Stimulated activated CD8-positive, alpha-beta memory T cell treated with anti-CD3 and anti-CD28 coated beads, Interleukin-7, amount 100 ng/mL, for 24 hours (primary cell): ENCODE measurements at places on chromosomes 12 and 14.

GRCh38 chr14:40955131-40955505, 651.6 kb upstream of the LRFN5 start:
- no peak for DNase-seq

GRCh38 chr12:54592316-54592715, 3.9 kb upstream of the PPP1R1A start:
- no peak for DNase-seq

DNA sequence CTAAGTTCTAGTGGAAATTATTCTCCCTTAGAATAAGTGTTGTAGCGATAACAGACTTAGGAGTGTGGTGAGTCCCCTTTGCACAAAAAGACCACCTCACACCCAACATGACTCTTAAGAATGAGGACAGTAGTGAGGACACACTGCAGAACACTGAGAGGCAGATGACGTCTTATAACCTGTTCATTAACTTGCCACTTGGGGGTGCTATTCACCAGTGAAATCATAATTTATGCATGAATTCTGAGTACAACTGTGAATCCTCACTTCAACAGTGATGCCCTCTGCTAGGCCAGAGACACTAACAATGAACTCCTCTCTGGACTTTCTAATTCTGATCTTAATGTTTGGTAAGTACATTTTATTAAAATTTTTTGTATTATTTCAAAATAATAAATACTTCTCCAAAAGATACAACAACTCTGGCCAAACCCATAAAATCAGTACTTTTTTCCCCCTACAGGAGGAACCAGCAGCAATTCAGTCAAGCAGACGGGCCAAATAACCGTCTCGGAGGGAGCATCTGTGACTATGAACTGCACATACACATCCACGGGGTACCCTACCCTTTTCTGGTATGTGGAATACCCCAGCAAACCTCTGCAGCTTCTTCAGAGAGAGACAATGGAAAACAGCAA, 274.7 kb downstream of the DAD1 start:
- no peak for DNase-seq

- DNase-seq, result no peak
Observed at GRCh38 chr12:111870706-111871105, 28.7 kb downstream of the MAPKAPK5 start.

DNA sequence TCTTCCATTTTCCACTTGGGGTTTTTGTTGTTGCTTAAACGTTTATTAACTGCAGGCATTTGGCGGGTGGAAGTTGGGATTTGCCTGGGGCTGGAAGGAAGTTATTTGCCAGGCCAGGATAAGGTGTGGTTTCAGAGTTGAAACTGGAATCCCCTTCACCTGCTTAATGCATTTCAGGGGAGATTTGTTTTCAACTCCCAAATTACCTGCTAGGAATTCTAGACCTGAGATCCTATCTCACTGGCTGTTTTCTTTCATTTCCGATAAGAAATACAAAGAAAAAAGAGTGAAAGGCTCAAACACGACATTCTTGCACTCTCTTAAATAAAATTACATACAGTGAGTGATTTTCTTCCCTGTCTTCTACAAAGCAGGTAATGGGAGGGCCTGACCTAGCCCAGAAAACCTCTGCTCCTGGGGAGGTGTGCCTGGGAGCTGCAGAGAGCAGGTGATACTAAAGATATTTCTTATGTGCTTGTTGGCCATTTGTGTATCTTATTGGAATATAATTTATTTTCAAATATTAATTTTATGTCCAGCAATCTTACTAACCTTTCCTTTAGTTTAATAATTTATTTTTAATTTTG, 278.2 kb downstream of the ZFP36L1 start:
- DNase-seq, result no peak

GRCh38 chr14:65888677-65889076, 476.1 kb downstream of the FUT8 start:
- no peak for DNase-seq

DNA sequence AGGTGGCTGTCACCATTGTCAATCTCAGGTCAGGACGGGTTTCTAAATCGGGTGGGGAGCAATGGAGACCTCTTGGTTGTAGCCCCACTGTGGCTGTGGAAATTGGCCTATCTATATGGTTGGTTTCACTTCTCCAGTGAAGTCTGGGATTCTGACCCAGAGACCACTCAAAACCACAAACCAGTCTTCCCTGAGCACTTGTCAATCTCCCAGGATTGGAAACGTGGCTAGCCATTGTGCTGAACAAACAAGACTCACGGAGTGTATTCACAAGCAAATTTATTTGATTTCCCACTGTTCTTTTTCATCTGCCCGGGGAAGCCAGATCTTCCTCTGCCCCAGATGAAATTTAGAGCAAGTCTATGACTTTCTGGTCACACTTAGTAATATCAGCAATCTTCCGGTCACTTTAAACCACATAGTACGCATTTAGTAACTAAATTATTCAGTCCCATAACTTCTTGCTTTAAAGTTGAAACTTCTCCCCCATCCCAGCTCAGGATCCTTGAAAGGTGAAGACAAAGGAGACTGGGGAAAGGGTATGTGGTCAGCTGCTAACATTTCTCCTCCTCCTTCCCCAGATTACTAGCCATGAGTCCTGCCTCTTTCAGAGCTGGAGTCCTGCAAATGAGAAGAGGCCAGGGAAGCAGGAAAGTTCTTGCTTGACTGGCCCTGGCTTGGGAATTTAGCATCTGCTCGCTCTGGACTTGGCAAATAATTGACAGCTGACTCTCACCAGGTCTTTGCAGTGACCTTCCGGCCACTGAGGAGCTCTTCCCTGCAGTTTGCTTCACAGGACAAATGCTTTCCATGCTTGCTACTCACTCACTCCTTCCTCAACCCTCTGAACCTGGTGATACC, 123.2 kb upstream of the MAX start:
- DNase-seq, result no peak

DNA sequence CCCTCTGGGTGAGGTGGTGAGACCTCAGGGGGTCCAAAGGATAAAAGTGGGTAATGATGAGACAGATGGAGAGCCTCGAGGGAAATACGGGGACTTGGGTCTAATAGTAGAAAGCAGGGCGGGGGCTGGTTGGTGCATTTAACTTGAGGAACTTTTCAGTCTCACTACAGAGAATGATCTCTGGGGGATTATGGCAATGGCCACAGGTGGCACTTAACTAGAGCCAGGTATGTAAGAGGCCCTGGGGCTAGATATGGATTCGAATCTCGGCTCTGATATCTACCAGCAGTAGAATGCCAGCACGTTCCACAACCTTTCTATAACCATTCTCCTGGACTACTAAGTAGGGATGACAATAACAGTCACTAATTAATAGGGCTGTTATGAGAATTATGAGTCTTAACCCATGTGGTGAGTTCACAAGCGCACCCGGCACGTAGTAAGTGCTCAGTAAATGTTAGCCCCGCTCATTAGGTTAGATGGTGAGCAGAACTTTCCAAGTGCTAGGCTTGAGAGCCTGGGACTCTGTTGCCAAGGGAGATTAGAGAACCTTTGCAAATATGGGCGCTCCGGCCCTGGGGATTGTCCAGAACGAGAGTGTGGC, 888 bp upstream of the PLXNC1 start:
- no peak for DNase-seq
